Spinal cord (tissue), 10 donors: ENCODE measurements at places on chromosomes 4 and X. TPM values are rescaled to one million over a fixed set of nuclear protein-coding genes. Genes with fewer than 3 reads are reported as not detected.

The DRD5 gene
- total RNA-seq, result 2.2 TPM

The EPGN gene
- 7.8 TPM for total RNA-seq

The HHIP gene
- total RNA-seq, result 36.1 TPM

The CTAG2 gene
- not detected for total RNA-seq

The SSX4B gene
- total RNA-seq, result not detected

The SPANXA2 gene
- total RNA-seq, result not detected

The CITED1 gene
- total RNA-seq, result 4.3 TPM

The DTHD1 gene
- total RNA-seq, result 7.6 TPM

GRCh38 chrX:107978707-107979307, 3.4 kb downstream of the TEX13B start:
- no peak for DNase-seq
- no peaks in the 10 kb centered on the region for H3K36me3 ChIP-seq
- H3K27ac ChIP-seq, result no peak overlapping the region
- no peak overlapping the region for H3K4me3 ChIP-seq
- H3K4me1 ChIP-seq, result no peaks in the 10 kb centered on the region

DNA sequence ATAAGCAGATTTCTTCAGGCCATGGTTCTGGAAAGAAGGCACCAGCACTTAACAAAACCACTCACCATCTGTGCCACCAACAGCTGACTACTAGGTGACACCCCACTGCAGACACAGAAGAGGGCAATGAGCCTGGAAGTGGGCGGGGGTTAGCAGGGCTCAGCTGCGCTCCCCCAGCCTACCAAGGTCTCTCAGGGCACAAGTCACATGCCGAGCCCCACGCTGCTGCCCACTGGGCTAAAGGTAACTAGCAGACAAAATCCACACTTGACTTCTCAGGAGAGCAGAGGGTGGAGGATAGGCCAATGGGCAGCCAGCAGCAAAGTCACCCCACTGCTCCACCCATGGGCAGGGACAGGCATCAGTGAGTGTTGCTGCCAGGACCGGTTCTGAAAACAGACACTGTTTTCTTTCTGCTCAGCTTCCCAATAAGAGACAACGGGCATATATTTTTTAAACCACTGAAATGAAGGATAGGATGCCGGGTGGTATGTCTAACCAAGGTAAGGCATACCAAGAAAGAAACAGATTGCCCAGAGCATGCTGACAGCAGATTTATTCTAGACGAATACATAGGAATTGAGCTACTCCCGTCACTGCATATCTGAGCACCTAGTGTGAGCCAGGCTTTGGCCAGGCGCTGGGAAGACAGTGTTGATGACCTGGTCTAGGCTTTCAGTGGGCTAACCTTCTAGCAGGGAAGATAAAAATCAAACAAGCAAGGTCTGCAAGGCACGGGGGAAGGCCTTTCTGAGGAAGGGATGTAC, 20.1 kb downstream of the ACSL1 start:
- no peak for DNase-seq
- H3K27me3 ChIP-seq, result peaks cover 12% of the 10 kb centered on the region
- no peaks in the 10 kb centered on the region for H3K36me3 ChIP-seq
- no peak overlapping the region for H3K4me3 ChIP-seq
- H3K27ac ChIP-seq, result no peak overlapping the region

- no peak overlapping the region for H3K27ac ChIP-seq
- H3K36me3 ChIP-seq, result no peaks in the 10 kb centered on the region
- DNase-seq, result no peak
- H3K4me3 ChIP-seq, result no peak overlapping the region
Observed at GRCh38 chr4:28254003-28254402, 1393.4 kb downstream of the STIM2 start.

DNA sequence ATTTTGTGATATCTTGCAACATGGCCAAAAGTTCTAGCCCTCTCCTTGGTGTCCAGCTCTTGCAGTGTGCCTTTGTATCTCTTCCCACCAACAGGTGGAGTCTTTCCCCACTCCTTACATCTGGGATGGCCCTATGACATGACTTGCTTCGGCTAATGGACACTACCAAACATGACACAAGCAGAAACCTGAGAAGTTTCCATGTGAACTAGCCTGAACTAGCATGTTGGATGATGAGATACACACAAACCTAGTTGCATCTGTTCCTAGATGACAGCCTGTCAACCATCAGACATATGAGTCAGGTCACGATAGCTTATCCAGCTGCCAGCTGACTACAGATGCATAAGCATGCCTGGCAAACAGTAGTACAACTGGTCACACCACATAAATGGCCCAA, 207.5 kb upstream of the FTHL17 start:
- no peak overlapping the region for H3K27ac ChIP-seq
- H3K36me3 ChIP-seq, result no peaks in the 10 kb centered on the region
- no peak overlapping the region for H3K4me3 ChIP-seq
- DNase-seq, result no peak
- H3K27me3 ChIP-seq, result no peaks in the 10 kb centered on the region
- no peaks in the 10 kb centered on the region for H3K4me1 ChIP-seq

GRCh38 chr4:157217708-157218107, 2.8 kb upstream of the GRIA2 start:
- peaks cover 2% of the 10 kb centered on the region for H3K36me3 ChIP-seq
- H3K27ac ChIP-seq, result no peak overlapping the region
- no peak overlapping the region for H3K4me3 ChIP-seq
- H3K4me1 ChIP-seq, result peaks cover 10% of the 10 kb centered on the region
- DNase-seq, result peak; percentile 77

- no peak overlapping the region for H3K27ac ChIP-seq
- no peak for DNase-seq
- no peak overlapping the region for H3K4me3 ChIP-seq
- no peaks in the 10 kb centered on the region for H3K4me1 ChIP-seq
- H3K36me3 ChIP-seq, result no peaks in the 10 kb centered on the region
- no peaks in the 10 kb centered on the region for H3K27me3 ChIP-seq
Observed at GRCh38 chr4:56512166-56512565, 6.6 kb downstream of the ARL9 start.

DNA sequence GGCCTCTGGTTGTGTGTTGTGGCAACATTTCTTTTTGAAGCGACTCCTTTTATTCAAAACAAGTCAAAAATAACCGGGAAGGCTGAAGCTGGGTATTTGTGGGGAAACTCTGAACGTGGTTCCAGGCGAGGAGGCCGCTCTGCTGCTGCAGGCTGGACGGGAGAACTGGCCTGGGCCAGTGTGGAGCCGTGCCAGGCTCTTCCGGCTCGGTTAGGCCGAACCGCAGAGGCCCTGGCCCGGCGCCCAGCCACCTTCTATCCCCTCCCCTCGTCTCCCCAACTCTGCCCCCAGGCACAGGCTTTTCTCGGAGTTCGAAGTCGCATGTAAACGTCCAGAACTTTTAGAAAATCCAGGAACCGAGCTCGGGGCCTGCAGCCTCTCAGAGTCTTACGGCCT, 2.4 kb upstream of the BCOR start:
- peaks cover 42% of the 10 kb centered on the region for H3K27me3 ChIP-seq
- H3K36me3 ChIP-seq, result peaks cover 3% of the 10 kb centered on the region
- no peak for DNase-seq
- H3K4me1 ChIP-seq, result peaks cover 41% of the 10 kb centered on the region
- H3K4me3 ChIP-seq, result no peak overlapping the region
- H3K27ac ChIP-seq, result no peak overlapping the region

GRCh38 chr4:48134081-48134480, at the start of gene TXK:
Gene TXK, minus strand, starts transcription at chr4:48134250. Its CDS starts 80 bp downstream, at chr4:48134170.
- DNase-seq, result no peak
- no peaks in the 10 kb centered on the region for H3K36me3 ChIP-seq
- H3K27ac ChIP-seq, result no peak within 1 kb of the TSS
- no peaks in the 10 kb centered on the region for H3K27me3 ChIP-seq

- no peak for DNase-seq
- peaks cover 13% of the 10 kb centered on the region for H3K4me1 ChIP-seq
- H3K27ac ChIP-seq, result no peak overlapping the region
- no peaks in the 10 kb centered on the region for H3K27me3 ChIP-seq
- H3K4me3 ChIP-seq, result no peak overlapping the region
- peaks cover 3% of the 10 kb centered on the region for H3K36me3 ChIP-seq
Observed at GRCh38 chr4:170087163-170087700, 2.5 kb downstream of the AADAT start.

DNA sequence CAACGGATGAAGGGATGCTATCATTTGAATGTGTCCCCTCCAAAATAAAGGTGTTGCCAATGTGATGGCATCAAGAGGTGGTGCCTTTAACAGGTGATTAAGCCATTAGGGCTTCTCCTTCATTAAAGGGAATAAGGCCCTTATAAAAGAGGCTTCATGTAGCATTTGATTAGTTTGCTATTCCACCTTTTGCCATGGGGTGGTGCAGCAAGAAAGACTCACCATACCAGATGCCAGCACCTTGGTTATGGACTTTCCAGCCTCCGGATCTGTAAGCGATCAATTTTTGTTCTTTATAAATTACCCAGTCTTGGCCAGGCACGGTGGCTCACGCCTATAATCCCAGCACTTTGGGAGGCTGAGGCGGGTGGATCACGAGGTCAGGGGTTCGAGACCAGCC, 7.9 kb upstream of the SLC25A43 start:
- no peak overlapping the region for H3K27ac ChIP-seq
- H3K27me3 ChIP-seq, result no peaks in the 10 kb centered on the region
- no peaks in the 10 kb centered on the region for H3K4me1 ChIP-seq
- no peak overlapping the region for H3K4me3 ChIP-seq
- DNase-seq, result no peak

DNA sequence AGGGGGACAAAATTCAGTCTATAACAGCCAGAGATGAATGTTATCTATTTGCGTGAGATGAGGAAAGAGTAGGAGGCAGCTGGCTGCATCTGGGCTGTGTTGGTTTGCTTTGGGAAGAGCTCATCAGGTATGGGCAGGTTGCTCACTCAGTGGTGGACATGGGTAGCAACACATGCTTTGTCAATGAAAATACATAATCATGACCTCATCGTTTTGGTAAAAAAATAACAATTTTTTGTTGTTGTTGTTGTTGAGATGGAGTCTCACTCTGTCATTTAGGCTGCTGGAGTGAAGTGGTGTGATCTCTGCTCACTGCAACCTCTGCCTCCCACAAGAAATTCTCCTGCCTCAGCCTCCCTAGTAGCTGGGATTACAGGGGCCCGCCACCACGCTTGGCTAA, 16.3 kb upstream of the GLOD5 start:
- H3K4me3 ChIP-seq, result no peak overlapping the region
- H3K27me3 ChIP-seq, result no peaks in the 10 kb centered on the region
- no peak overlapping the region for H3K27ac ChIP-seq
- no peaks in the 10 kb centered on the region for H3K4me1 ChIP-seq
- no peaks in the 10 kb centered on the region for H3K36me3 ChIP-seq

GRCh38 chr4:99405433-99406115, 29.6 kb downstream of the ADH7 start:
- H3K27ac ChIP-seq, result no peak overlapping the region
- no peak overlapping the region for H3K4me3 ChIP-seq
- peak; percentile 75 for DNase-seq
- H3K4me1 ChIP-seq, result no peaks in the 10 kb centered on the region

GRCh38 chr4:78517050-78517652, 34.4 kb upstream of the ANXA3 start:
- H3K36me3 ChIP-seq, result peaks cover 3% of the 10 kb centered on the region
- no peak overlapping the region for H3K27ac ChIP-seq
- no peaks in the 10 kb centered on the region for H3K27me3 ChIP-seq
- H3K4me3 ChIP-seq, result no peak overlapping the region

GRCh38 chr4:26441102-26441501, 49.2 kb downstream of the CCKAR start:
- H3K4me3 ChIP-seq, result no peak overlapping the region
- H3K27ac ChIP-seq, result no peak overlapping the region
- DNase-seq, result no peak
- no peaks in the 10 kb centered on the region for H3K4me1 ChIP-seq

- H3K36me3 ChIP-seq, result no peaks in the 10 kb centered on the region
- H3K4me3 ChIP-seq, result no peak overlapping the region
- H3K27ac ChIP-seq, result no peak overlapping the region
- no peaks in the 10 kb centered on the region for H3K27me3 ChIP-seq
Observed at GRCh38 chr4:140090215-140090731, 63.7 kb downstream of the MAML3 start.

GRCh38 chr4:92303621-92304027, at the start of gene GRID2:
Gene GRID2, plus strand, starts transcription at chr4:92303966.
- no peaks in the 10 kb centered on the region for H3K27me3 ChIP-seq
- DNase-seq, result peak; percentile 74
- no peaks in the 10 kb centered on the region for H3K36me3 ChIP-seq

DNA sequence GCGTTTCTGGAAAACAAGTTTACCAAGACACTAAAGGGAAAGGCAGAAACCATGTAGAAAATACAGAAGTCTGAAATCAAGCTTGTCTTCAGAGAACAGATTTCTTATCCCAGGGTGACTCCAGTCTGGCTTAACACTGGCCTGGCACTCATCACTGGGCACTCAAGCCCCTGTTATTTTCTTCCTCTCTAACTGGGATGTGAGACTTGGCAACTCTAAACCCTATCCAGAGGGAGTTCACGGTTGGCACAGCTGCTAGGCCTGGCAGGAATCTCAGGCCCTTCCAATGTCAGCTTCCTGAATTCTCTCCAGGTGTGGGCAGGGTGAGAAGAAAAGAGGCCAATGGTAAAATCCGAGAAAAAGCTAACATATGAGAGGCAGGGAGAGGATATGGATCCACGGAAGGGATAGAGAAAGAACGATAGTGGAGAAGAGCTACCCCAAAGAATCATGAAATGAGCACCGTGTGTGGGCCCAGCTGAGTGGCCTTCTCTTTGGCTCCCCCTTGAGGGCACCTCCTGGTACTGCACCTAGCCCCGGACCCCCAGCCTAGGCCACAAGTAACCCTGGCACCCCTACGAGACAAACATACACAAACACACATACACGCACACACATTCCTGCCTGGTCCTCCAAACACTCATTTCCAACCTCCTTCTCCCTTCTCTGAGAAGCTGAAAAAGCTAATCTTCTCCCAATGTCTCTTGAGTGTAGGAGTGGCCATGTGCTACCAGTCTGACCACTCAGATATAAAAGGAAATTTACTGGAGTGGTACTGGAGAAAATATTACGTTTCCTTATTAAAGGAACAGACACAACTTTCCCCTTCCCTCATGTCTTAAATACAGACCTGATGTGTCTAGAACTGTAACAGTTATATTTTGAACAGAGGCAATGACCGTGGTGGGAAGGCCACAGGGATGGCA, 16.6 kb upstream of the PTCHD1 start:
- no peak overlapping the region for H3K27ac ChIP-seq
- H3K27me3 ChIP-seq, result peaks cover 2% of the 10 kb centered on the region
- DNase-seq, result peak; percentile 29
- no peak overlapping the region for H3K4me3 ChIP-seq

GRCh38 chrX:70494441-70494840, 49.8 kb downstream of the DLG3 start:
- no peaks in the 10 kb centered on the region for H3K27me3 ChIP-seq
- no peaks in the 10 kb centered on the region for H3K4me1 ChIP-seq
- H3K4me3 ChIP-seq, result no peak overlapping the region
- no peak for DNase-seq

DNA sequence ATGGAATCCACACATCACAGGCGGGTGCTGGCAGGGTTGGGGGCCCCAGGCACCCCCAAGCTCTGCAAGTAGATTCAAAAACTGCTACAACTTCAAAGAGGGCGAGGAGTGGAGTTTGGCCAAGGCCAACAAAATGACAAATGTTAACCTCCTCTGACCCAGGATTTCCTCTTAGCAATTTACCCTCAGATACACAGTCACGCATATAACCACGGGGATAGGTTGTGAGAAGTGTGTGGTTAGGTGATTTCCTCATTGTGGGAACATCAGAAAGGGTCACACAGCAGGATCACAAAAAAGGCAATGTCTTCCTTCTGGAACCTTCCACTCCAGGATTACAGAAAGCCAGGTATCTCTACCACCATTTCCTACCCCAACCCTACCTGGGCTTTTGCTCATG, 62.4 kb downstream of the C4orf50 start:
- no peaks in the 10 kb centered on the region for H3K36me3 ChIP-seq
- peaks cover 45% of the 10 kb centered on the region for H3K4me1 ChIP-seq
- no peak overlapping the region for H3K4me3 ChIP-seq
- no peak overlapping the region for H3K27ac ChIP-seq
- no peak for DNase-seq
- H3K27me3 ChIP-seq, result no peaks in the 10 kb centered on the region
